Cardiac muscle cell (in vitro differentiated cells and primary cell): ENCODE measurements at places on chromosomes 1 and 21. TPM values are rescaled to one million over a fixed set of nuclear protein-coding genes. Genes with fewer than 3 reads are reported as not detected.

PRR9 gene
- not detected in 2 replicates for total RNA-seq

OPRD1 gene
- total RNA-seq, result 0.25 and 0.60 TPM in 2 replicates

ACTL8 gene
- 0.28 TPM in 1 of 2 replicates, not detected in the other for total RNA-seq

ZC3H11A gene
- total RNA-seq, result 94.6 and 96.3 TPM in 2 replicates

MFAP2 gene
- 51.9 and 79.7 TPM in 2 replicates for total RNA-seq

NTMT2 gene
- not detected in 2 replicates for total RNA-seq

RBM11 gene
- total RNA-seq, result 1.8 and 5.0 TPM in 2 replicates

PTAFR gene
- 0.07 and 0.09 TPM in 2 replicates for total RNA-seq

RGS13 gene
- 1.3 and 1.4 TPM in 2 replicates for total RNA-seq

JAM2 gene
- total RNA-seq, result 0.63 and 1.3 TPM in 2 replicates

DNA sequence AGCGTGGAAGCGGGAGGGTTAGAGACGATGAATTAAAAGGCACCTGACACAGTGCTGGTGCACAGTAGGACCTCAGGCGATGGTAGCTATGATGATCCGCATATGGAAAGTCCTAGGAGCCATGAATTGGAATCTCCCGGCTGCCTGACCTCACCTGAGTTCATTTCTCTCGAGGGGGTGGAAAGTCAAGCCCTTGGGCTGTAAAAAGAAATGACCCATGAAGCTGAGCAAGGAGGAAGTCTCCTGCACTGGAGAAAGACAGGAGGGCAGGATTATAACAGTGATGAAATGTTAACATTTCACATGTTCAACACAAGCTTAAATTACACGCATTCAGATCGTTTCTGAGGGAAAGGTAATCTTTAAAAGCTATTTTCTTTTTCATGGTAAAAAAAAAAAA lies 481.2 kb downstream of the MATN1 start:
- no peak for DNase-seq
- no peak overlapping the region for H3K4me3 ChIP-seq
- H3K4me1 ChIP-seq, result no peaks in the 10 kb centered on the region
- H3K27ac ChIP-seq, result no peak overlapping the region
- no peaks in the 10 kb centered on the region for H3K27me3 ChIP-seq

DNA sequence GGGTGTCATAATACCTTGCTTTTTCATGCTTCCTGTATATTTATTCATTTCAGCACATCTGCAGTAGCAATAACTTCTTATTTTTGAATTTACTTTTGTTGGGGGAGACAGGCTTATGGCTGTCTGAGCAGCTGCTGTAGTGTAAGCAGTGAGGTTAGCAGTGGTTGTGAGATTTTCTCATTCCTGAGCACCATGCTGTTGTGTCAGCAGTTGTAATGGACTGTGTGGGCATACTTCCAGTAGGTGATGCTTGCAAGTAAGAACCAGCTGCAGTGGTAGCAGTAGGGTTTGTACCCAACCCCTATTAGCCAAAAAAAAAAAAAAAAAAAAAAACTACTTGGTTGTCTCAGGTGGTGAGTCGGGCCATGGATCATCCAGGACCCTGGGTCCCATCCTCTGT lies 311.6 kb downstream of the NUF2 start:
- H3K4me3 ChIP-seq, result no peak overlapping the region
- no peak overlapping the region for H3K27ac ChIP-seq
- no peaks in the 10 kb centered on the region for H3K27me3 ChIP-seq
- no peaks in the 10 kb centered on the region for H3K36me3 ChIP-seq
- DNase-seq, result no peak
- no peaks in the 10 kb centered on the region for H3K4me1 ChIP-seq

DNA sequence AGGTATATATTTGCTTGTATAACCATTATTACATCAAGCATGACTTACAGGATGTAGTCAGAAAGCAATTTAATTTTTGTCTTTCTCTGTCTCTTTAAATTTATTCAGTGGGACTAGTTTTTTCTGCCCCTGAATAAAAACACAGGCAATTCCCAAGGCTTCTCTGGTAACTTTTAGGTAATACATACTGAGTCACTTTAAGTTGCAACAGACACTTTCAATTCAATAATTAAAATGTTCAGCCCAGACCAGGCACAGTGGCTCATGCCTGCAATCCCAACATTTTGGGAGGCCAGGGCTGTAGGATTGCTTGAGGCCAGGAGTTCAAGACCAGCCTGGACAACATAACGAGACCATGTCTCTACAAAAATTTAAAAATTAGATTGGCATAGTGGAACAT lies 12.3 kb downstream of the SLC44A3 start:
- H3K36me3 ChIP-seq, result no peaks in the 10 kb centered on the region
- no peaks in the 10 kb centered on the region for H3K27me3 ChIP-seq
- DNase-seq, result no peak
- H3K27ac ChIP-seq, result no peak overlapping the region
- H3K4me3 ChIP-seq, result no peak overlapping the region
- no peaks in the 10 kb centered on the region for H3K4me1 ChIP-seq

DNA sequence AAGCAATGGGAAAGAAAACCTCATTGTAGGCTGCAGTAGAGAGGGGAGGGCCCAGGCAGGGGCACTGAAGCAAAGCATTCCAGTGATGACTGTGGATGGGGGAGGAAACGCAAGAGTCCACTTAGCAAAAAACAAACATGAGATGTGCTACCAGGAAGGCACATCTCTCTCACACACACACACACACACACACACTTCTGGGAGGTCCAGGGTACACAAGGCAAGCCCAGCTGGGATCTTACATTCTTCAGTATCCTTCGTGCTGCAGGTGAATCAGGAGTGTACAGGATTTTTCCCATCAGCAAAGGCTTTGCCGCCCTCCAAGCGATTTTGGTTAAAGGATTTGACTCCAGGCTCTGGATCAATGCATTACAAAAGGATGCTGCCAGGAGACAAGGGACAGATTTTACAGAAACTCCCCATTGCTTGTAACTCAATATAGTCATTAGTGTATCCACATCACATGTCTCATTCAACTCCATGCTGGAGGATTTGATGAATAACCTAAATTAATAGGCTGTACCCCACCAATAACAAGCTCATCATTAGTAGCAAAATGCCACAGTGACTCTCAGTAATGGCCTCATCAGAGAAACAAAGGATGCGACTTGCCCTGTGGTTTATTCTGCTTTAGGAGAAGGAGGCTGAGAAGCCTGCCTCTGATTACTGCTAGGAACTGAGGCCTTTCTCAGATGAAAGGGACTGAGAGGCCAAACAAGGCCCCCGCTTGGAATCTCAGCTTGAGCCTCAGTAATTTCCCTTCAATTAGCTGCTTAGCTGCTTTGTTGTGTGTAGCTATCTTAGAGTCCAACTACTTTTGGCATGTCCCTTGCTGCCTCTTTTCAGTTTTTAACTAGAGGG lies 41.6 kb downstream of the ABCA4 start:
- no peak for DNase-seq
- H3K4me1 ChIP-seq, result no peaks in the 10 kb centered on the region

GRCh38 chr1:156129687-156130577 lies 15.4 kb downstream of the LMNA start:
- peak overlapping the region; percentile 98 for H3K27ac ChIP-seq
- peak; percentile 90 for DNase-seq
- no peak overlapping the region for H3K4me3 ChIP-seq
- H3K27me3 ChIP-seq, result no peaks in the 10 kb centered on the region

DNA sequence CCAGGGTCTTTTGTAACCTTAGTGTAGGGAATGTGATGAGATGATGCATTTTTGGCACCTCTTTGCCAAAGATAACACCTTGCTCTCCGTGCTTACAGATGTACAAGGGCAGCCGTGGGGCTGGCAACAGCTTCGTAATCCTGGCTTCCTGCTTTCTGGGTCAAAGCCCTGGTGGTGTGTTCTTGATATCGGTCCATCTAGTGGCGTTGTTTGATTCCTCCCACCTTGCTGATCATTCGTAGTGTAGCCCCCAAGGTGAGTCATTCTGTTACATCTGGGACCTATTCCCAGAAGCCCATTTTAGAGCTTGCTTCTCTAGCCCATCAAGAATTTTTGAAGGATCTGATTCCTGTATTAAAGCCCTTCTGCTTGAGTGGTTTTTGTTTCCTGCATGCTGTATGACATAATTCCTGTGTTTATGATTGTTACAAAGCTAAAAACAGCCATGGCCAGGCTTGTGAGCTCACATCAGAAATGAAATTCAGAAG lies 7.0 kb upstream of the CCT8 start:
- H3K27me3 ChIP-seq, result no peaks in the 10 kb centered on the region
- H3K36me3 ChIP-seq, result no peaks in the 10 kb centered on the region
- H3K4me3 ChIP-seq, result no peak overlapping the region
- DNase-seq, result no peak
- H3K4me1 ChIP-seq, result no peaks in the 10 kb centered on the region

DNA sequence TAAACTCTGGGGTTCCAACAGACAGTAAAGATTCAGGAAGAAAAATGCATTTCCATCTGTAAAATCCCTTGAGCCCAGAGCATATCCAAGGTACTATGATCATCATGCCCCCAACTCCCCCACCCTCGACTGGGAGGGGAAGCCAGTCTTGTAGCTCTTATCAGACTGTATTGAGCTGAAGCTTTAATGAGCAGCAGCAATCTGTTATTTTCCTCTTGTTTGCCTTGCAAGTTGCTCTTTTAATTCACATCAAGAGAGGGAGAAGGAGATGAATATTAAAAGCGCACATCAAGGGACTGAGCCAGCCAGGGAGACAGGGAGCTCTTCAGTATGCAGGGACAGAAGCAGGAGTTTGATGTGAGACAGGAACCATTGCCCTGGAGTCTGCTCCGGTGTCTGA lies 52.5 kb upstream of the KCNA3 start:
- no peaks in the 10 kb centered on the region for H3K4me1 ChIP-seq
- H3K4me3 ChIP-seq, result no peak overlapping the region
- no peak for DNase-seq
- H3K27me3 ChIP-seq, result no peaks in the 10 kb centered on the region

DNA sequence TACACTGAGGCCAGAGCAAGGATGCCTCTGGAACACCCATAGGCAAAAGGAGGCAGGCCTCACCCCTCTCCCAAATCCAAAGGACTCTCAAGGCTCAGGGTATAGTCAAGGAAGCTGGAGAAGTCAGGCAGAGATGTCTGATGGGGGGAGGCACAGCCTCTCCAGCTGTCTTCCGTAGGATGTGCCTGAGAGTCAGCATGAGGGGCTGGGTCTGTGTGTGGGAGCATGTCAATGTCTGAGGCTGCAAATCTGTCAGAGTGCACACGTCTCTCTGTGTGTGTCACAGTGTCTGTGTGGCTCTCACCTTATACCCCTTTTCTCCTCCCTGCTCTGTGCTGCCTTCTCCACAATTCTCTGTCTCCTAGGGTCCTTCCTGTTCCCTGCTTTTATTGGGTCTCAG lies 4.0 kb downstream of the HPCAL4 start:
- H3K36me3 ChIP-seq, result no peaks in the 10 kb centered on the region
- H3K27ac ChIP-seq, result no peak overlapping the region
- H3K4me3 ChIP-seq, result no peak overlapping the region

GRCh38 chr1:13754510-13755103 lies 54.6 kb downstream of the PRDM2 start:
- no peak overlapping the region for H3K27ac ChIP-seq
- H3K4me3 ChIP-seq, result no peak overlapping the region
- peaks cover 28% of the 10 kb centered on the region for H3K4me1 ChIP-seq
- no peak for DNase-seq
- no peaks in the 10 kb centered on the region for H3K27me3 ChIP-seq
- H3K36me3 ChIP-seq, result no peaks in the 10 kb centered on the region

- DNase-seq, result peak; percentile 83
- no peak overlapping the region for H3K4me3 ChIP-seq
- H3K36me3 ChIP-seq, result no peaks in the 10 kb centered on the region
- peak overlapping the region; percentile 98 for H3K27ac ChIP-seq
- H3K27me3 ChIP-seq, result no peaks in the 10 kb centered on the region
Observed at GRCh38 chr1:237146241-237146640, 104.3 kb downstream of the RYR2 start.

DNA sequence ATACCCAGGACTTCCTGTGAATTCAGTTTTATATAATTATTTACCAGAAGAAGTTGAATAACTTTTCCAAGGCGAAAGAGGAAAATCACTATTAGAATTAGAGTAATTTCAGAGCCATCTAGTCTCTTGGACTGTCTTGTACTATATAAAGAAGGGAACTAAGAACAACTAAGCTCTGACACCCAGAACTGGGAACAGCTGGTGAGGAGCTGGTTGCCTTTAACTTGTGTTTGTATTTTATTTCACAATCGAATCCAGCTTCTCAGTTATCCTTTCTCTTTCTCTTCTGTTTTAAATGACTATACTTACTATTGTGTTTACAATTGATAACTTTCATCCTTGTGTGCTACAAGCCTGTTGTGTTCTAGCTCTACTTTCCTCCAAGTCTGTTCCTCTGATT lies 8.4 kb downstream of the SNX27 start:
- H3K4me3 ChIP-seq, result no peak overlapping the region
- no peaks in the 10 kb centered on the region for H3K36me3 ChIP-seq

GRCh38 chr1:224996266-224996665 lies 66.8 kb downstream of the DNAH14 start:
- H3K27ac ChIP-seq, result no peak overlapping the region
- no peaks in the 10 kb centered on the region for H3K36me3 ChIP-seq
- no peak for DNase-seq
- no peak overlapping the region for H3K4me3 ChIP-seq
- no peaks in the 10 kb centered on the region for H3K27me3 ChIP-seq

DNA sequence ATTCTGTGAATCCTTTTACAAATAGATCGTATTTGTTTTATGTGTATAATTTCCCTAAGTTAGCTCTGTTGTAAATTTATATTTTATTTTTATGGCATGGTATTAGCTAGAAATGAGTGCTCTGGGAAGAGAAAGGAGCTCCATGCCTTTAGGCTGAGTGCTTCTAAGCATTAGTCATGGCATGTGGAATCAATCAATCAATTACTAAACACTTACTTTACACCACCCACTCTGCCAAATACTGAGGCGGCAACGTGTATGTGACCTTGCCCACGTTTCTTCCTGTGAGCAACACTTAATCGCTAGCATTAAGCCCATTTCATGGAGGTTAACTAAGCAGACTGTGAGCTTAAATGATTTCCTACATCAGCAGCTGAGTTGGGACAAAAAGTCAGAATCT lies 7.2 kb upstream of the BECN2 start:
- H3K36me3 ChIP-seq, result no peaks in the 10 kb centered on the region
- H3K27me3 ChIP-seq, result no peaks in the 10 kb centered on the region
- H3K27ac ChIP-seq, result no peak overlapping the region
- no peaks in the 10 kb centered on the region for H3K4me1 ChIP-seq
- H3K4me3 ChIP-seq, result no peak overlapping the region

GRCh38 chr1:220189750-220190347 lies 82.4 kb downstream of the RAB3GAP2 start:
- DNase-seq, result peak; percentile 18
- no peak overlapping the region for H3K27ac ChIP-seq
- H3K36me3 ChIP-seq, result peaks cover 51% of the 10 kb centered on the region
- no peaks in the 10 kb centered on the region for H3K27me3 ChIP-seq
- no peaks in the 10 kb centered on the region for H3K4me1 ChIP-seq
